ENCODE measurements at places on chromosomes 1 and 21.

DNA sequence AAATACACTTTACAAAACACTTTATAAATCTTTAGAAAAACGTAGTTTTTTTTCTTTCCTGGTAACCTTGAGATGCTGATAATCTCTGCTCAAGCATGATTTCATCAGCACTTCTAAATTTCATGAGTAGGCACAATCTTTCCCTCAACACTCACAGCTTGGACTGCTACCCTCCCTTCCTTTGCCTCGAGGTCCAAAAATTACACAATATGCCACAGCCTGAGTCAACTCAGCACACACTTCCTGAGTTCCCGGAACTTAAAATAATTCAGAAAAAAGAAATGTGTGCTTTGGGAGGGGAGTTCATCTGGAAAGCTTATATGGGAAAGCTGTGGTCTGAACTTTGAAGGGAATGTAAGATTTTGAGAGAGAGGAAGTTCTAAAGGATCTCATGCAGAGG lies 5.9 kb downstream of the CLCA2 start:
- no peak overlapping the region for H3K4me3 ChIP-seq
- H3K27ac ChIP-seq: no peak overlapping the region
- DNase-seq: no peak
- no peaks in the 10 kb centered on the region for H3K36me3 ChIP-seq
- H3K4me1 ChIP-seq: no peaks in the 10 kb centered on the region
- no peaks in the 10 kb centered on the region for H3K27me3 ChIP-seq

GRCh38 chr21:46018615-46019014 lies 37.0 kb downstream of the COL6A1 start:
- no peaks in the 10 kb centered on the region for H3K36me3 ChIP-seq
- DNase-seq: no peak
- no peaks in the 10 kb centered on the region for H3K4me1 ChIP-seq
- peaks cover 20% of the 10 kb centered on the region for H3K27me3 ChIP-seq
- no peak overlapping the region for H3K4me3 ChIP-seq
- no peak overlapping the region for H3K27ac ChIP-seq

GRCh38 chr1:54978528-54979326 lies 1.7 kb upstream of the TMEM61 start:
- no peaks in the 10 kb centered on the region for H3K36me3 ChIP-seq
- H3K4me3 ChIP-seq: no peak overlapping the region
- DNase-seq: no peak
- no peaks in the 10 kb centered on the region for H3K4me1 ChIP-seq
- H3K27ac ChIP-seq: no peak overlapping the region

DNA sequence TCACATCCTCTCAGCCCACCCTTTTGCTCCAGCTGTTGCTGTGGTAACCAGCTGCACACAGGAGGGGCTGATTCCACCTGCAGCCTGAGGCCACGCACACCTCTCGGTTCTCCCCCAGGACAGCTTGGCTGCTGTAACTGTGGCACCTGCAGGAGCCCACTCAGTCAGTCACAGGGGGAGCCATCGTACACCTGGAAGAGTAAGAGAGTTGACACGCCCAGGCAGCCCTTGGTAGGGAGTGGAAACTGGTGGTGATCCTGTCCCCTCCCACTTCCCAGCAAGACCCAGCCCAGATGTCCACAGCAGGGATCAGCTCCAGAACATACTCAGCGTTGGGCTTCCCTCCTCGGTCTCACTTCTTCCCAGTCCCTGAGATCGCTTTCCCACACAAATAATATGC lies 32.2 kb upstream of the BACE2 start:
- no peak for DNase-seq
- H3K27me3 ChIP-seq: no peaks in the 10 kb centered on the region
- no peak overlapping the region for H3K4me3 ChIP-seq
- no peaks in the 10 kb centered on the region for H3K36me3 ChIP-seq

DNA sequence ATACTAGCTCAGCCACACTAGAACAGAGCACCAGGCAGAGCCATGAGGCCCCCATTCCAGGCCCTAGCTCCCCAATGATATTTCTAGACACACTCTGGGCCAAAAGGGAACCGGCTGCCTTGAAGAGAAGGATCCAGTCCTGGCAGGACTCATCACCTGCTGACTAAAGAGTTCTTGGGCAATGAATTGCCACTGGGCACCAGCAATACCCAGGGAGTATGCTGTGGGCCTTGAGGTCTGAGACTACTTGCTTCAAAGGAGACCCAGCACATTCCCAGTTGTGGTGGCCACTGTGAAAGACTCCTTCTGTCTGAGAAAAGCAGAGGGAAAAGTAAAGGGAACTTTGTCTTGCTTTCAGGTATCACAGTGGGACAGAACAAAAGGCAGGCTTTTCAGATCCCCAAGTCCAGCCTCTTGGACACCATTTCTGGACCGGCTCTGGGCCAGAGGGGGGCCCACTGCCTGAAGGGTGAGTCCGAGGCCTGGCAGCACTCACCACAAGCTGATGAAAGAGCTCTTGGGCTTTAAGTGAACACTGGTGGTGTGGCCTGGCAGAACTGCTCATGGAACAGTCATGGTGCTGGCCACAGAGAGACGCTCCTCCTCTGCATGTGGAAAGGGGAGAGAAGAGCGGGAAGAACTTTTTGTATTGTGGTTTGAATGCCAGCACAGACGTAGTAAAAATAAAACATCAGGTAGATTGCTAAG lies 72.5 kb downstream of the CDC42BPA start:
- H3K27ac ChIP-seq: no peak overlapping the region
- H3K36me3 ChIP-seq: no peaks in the 10 kb centered on the region
- no peaks in the 10 kb centered on the region for H3K4me1 ChIP-seq
- no peak for DNase-seq
- H3K4me3 ChIP-seq: no peak overlapping the region

- no peaks in the 10 kb centered on the region for H3K36me3 ChIP-seq
- H3K4me1 ChIP-seq: no peaks in the 10 kb centered on the region
- H3K27me3 ChIP-seq: no peaks in the 10 kb centered on the region
- no peak overlapping the region for H3K4me3 ChIP-seq
- DNase-seq: no peak
- H3K27ac ChIP-seq: no peak overlapping the region
Observed at GRCh38 chr1:18344755-18345154, 136.0 kb upstream of the KLHDC7A start.

- H3K27ac ChIP-seq: no peak overlapping the region
- DNase-seq: no peak
- H3K36me3 ChIP-seq: no peaks in the 10 kb centered on the region
Observed at GRCh38 chr21:46059195-46059594, 38.7 kb upstream of the COL6A2 start.

DNA sequence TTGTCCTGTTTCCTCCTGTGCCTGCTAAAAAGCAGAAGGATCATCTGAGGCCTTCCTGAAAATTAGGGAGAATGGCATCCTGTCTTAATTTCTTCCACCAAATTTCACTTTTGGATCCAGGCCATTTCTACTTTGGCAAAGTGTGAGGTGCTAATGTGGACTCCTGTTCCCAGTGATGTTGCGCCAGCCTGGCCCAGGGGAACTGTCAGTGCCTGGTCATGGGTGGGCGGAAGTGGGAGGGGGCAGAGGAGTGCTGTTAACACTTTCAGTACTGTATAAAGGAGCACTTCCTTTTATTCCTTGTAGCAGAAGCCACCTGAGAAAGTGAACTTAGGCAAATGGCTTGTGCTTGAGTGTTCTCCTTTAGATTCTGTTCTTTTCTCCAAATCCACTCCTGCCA lies 19.9 kb downstream of the ELAPOR1 start:
- H3K4me3 ChIP-seq: no peak overlapping the region
- no peaks in the 10 kb centered on the region for H3K4me1 ChIP-seq
- H3K27me3 ChIP-seq: no peaks in the 10 kb centered on the region
- H3K27ac ChIP-seq: no peak overlapping the region
- no peak for DNase-seq

DNA sequence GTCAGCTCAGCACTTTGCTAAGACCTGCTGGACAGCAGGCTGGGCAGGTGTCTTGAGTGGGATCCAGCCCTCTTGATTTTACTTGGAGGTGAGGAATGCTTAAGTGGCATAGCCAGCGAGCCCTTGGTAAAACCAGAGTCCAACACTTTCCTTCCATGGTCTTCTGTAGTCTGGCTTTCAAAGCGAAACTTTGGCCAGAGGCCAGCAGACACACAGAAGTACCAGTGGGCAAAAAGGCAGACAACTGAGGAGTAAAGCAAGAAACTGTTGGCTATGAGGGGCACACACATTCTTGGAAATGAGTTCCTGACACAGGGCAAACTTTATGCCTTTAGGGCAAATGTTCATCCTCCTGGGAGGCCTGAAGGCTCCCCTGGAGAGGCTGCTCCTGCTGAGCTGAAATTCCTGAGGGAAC lies 281.0 kb upstream of the POU3F1 start:
- no peaks in the 10 kb centered on the region for H3K27me3 ChIP-seq
- no peak overlapping the region for H3K27ac ChIP-seq
- no peaks in the 10 kb centered on the region for H3K4me1 ChIP-seq
- H3K4me3 ChIP-seq: no peak overlapping the region

- H3K36me3 ChIP-seq: no peaks in the 10 kb centered on the region
- no peaks in the 10 kb centered on the region for H3K27me3 ChIP-seq
- no peak overlapping the region for H3K4me3 ChIP-seq
- DNase-seq: no peak
- no peaks in the 10 kb centered on the region for H3K4me1 ChIP-seq
- H3K27ac ChIP-seq: no peak overlapping the region
Observed at GRCh38 chr1:221148660-221149059, 269.4 kb downstream of the HLX start.

GRCh38 chr1:214251354-214251753 lies 29.6 kb upstream of the SMYD2 start:
- no peak overlapping the region for H3K27ac ChIP-seq
- no peaks in the 10 kb centered on the region for H3K36me3 ChIP-seq
- no peaks in the 10 kb centered on the region for H3K4me1 ChIP-seq
- DNase-seq: no peak
- H3K27me3 ChIP-seq: no peaks in the 10 kb centered on the region

Measured in CD8-positive, alpha-beta memory T cell (primary cell).